ENCODE measurements at places on chromosomes 2 and 18. TPM values are rescaled to one million over a fixed set of nuclear protein-coding genes. Genes with fewer than 3 reads are reported as not detected.

Gene SYT4
- not detected for total RNA-seq

Gene CCDC88A
- 84.1 TPM for total RNA-seq

DNA sequence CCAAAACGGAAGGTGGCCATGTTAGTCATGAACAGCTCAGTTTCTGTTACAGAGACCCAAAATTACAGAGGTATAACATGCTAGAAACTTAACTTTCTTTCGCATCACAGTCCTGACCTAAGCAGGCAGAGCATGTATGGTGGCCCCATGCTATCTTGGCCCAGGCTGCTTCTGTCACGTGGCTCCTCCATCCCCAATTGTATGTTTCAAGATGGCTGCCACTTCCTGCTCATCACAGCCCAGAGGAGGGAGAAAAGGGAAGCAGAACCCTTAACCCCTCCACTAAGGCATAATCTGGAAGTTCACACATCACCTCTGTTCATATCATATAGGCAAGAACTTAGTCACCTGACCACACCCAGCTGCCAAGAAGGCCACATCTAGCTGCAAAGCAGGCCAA is 28.7 kb downstream of the CDK15 start:
- DNase-seq: no peak

DNA sequence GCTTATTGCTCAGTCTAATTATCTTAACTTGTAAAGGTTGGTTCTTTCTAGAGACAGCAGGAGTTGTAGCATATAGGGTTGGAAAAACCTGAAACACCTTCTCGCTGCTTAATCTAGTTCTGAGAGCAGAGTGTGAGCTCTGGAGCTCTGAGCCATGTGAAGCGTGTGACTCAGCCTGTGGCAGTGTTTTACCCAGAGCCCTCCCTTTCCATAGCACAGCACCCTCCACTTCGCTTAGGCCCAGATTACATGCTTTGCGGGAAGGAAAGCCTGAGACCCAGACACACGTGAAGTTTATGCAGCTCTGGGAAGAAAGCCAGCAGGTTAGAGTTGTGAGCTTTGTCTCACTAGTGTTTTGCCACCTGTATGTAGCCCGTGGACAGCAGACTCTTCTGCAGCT is 74.5 kb downstream of the INPP4A start:
- DNase-seq: no peak

Gene PGAP1
- total RNA-seq: 6.4 TPM

DNA sequence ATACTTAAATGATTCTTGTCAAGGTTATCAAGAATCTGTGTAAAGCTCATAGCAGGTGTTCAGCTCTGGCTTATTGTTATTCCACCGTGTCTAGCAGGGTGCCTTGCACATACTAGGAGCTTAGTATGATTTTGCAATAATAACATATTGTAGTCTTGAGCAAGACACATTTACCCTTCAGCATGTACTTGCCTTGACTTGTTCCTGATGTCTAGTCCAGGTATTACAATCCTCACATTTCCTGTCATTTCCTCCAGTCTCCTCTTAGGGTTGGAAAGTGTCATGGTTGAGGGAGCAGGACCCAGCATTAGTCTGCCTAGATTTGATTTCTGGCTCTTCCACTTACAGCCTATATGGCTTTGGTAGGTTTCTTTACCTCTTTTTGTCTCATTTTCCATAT is 246.1 kb downstream of the RAD51AP2 start:
- no peak for DNase-seq

Gene ATP8B1
- 4.0 TPM for total RNA-seq

GRCh38 chr2:85164145-85164569 is 31.0 kb downstream of the TCF7L1 start:
- peak; percentile 46 for DNase-seq

- DNase-seq: no peak
Observed at GRCh38 chr18:11759456-11759855, 70.4 kb downstream of the GNAL start.

Gene MROH2A
- total RNA-seq: 0.04 TPM

Measured in HepG2 (cell line).